Natural killer cell (primary cell): ENCODE measurements at places on chromosomes 11 and 22. TPM values are rescaled to one million over a fixed set of nuclear protein-coding genes. Genes with fewer than 3 reads are reported as not detected.

The MMP8 gene
- total RNA-seq: not detected

DNA sequence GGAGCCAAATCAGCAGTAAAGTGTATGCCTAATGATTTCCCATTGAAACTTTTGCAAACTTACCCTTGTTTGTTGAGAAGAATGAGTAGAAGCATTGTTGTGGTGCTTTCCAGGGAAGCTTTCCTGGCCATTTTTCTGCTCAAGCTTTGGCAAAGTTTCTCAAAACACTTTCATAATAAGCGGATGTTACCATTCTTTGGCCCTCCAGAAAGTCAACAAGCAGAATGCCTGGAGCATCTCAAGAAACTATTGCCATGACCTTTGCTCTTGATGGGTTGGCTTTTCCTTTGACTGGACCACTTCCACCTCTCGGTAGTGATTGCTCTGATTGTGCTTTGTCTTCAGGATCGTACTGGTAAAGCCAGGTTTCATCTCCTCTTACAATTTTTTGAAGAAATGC lies 10.7 kb downstream of the PIWIL4 start:
- no peak for DNase-seq

GRCh38 chr11:75214411-75214821 lies 26.2 kb upstream of the TPBGL start:
- peak; percentile 68 for DNase-seq

The PATL1 gene
- total RNA-seq: 69.4 TPM

- no peak for DNase-seq
These were observed 2.6 kb downstream of the PATZ1 start for GRCh38 chr22:31343235-31344191.

DNA sequence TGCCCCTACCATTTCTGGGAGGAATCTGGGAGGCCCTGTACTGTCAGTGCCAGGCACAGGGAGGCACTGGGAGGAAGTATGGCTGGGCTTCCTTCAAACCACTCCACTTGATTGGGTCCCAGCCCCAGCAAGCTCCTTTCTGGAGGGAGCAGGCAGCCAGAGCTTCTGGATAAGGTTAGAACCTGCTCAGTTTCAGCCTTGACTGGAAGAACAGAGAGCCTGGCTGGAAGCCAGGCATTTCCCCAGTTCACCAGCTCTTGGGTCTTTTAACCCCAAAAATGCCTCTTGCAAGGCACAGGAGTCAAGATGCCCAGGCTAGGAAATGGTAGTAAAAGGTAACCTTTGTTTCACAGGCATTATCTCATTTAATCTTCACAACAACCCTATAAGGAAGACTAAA lies 9.0 kb upstream of the KCTD14 start:
- no peak for DNase-seq

GRCh38 chr22:17235149-17235655 lies 16.0 kb upstream of the ADA2 start:
- no peak for DNase-seq

DNA sequence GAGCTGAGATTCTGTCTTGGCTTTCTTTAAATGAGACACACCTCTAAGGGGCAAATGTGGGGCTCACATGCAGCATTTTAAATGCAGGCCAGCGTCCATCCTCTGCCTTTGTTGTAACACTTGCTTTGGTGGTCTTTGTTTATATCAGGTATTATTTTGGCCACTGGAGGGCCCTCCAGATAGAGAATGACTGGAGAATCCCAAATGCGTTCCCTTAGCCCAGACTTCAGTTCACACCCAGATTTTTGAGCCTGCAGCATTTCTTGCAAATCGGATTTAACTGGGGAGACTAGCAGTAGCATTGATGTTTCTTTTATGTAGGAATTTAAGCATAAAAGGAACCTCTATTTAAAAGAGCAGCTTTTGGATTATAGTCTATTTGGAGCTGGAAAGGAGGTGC lies 200.2 kb upstream of the SORL1-AS1 start:
- no peak for DNase-seq

DNA sequence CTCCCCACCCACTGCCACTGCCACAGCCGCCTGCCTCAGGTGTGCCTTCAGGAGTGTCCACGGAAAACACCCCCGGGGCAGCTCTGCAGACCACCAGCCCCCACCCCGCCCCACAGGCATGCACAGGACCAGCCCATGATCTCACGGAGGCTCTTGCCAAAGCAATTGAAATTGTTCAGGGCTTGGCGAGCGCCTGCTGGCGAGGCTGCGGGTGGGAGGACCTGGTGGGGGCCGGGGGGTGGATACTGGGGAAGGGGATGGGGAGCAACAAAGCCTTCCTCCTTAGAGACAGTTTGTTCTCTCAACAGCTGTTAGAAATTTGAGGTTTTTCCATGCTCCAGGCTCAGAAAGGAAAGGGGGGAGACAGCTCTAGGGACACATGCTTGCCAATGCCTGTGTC lies 274.7 kb downstream of the MN1 start:
- no peak for DNase-seq

The IL17REL gene
- total RNA-seq: not detected
